ENCODE measurements at places on chromosomes 3 and 15.

GRCh38 chr15:101528108-101528916, 38.8 kb upstream of the PCSK6 start:
- no peak for DNase-seq

DNA sequence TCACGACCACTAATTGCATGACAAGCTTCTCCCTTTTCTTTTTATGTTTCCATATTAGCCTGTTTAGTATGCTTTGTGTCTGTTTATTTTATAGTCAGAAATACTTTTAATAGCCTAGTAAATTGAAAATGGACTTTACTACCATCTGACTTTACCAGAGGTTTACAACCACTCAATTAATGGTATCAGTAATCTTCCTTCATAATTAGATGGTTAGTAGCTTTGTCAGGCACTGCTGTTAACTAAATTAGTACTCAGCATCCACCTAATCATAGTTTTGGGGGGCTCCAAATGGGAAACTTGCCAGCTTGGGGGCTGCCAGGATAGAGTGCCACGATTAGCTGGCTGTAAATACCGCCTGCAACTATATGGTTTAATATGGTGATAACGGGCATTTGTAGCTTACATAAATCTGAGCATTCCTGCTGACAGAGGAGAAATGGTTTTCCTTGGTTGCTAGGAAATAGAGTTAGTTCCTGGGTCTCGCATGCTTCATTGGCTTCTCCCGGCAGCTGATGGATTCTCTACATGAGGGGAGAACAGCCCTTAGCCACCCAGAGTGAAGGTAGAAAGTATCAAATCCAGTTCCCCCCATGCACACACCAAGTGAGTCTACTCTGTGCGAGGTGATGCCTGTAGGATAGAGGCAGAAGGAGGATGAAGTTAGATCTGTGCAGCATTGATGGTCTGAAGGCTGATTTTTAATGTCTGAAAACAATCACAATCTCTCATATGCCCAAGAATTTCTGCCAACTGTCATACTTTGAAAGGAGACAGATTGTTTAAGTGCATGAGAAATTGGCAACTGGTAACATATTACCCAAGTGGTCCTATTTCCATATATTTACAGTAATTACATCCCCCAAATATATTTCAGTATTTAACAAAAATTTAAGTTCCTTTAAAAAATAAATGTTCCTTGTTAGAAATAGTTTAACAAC, 326.6 kb upstream of the PROK2 start:
- no peak for DNase-seq

- no peak for DNase-seq
Observed at GRCh38 chr3:28386049-28386448, 37.4 kb upstream of the AZI2 start.

GRCh38 chr3:58683466-58683865, 16.9 kb upstream of the FAM3D start:
- peak; percentile 61 for DNase-seq

DNA sequence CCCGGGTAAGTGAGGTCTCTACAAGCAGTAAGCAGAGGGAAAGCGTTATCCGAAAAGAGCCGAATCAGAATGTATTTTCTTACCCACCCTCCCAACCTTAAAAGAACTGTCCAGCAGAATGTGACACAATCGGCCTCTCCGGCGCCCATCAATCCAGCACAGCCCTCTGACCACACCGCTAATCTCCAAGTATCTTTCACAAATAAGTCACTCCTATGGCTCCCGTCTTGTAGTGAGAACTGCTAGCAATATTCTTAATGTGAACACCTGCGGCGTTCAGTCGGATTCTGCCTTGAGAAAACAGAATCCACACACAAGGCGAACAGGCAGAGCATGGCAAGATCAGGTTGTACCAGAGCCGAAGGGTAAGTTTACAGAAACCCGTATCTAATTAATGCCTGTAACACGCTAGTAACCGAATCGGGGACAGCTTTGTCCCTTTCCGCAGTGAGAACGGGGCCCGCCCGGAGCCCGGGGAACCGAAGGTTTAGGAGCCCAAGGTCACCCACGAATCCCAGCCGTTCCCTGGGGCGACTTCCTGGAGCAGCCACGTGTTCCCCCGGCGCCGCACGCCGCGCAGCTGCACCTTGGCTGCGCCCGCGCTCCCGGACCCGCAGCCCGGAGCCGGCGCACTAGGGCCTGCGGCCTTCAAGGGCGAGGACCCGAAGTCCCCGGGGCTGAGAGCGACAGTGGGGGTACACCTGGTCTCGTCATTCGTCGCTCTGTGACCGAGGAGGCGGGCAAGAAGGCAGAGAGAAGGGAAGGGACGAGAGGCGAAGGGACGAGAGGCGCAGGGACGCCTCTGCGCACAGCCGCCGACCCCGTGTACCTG, 672 bp downstream of the TFRC start:
- DNase-seq, result peak; percentile 38

DNA sequence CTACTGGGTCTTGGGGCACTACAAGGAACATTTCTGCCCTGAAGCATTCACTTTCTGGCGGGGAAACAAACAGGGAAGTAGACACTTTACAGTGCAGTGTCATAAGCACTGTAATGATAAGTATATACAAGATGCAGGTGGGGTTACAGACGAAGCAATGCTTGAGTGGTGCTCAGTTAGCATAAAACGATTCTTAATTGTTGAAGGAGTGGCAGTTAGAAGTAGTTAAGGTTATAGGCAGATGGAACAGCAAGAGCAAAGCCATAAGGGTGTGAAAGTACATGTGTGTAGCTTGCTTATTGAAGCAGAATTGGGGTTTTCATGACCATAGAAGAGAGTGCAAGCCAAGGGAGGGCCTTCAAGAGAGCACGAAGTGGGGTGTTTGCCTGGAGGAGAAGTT, 46.2 kb downstream of the SLC25A26 start:
- DNase-seq, result no peak

- no peak for DNase-seq
Observed at GRCh38 chr15:49185473-49185872, 15.4 kb downstream of the GALK2 start.

DNA sequence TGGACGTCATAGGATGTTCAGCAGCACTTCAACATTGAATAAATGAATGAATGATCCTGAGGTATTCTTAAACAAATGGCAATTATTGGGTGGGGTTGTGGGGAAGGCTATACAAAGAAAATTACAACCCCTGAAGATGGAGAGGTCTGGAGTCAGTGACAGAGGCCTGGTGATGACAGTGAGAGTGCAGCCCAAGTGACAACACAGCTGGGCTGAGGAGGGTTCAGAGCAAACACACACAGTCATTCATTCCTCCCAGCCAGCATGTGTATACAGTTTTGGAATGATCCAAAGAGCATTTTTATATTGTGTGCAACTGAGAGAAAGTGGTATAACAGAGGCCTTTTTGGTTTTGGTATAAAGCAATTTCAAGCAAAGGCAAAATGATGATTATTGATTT, 148.1 kb downstream of the ANO10 start:
- DNase-seq, result no peak

- DNase-seq, result no peak
Observed at GRCh38 chr3:45060165-45060892, 34.2 kb downstream of the CLEC3B start.

- no peak for DNase-seq
Observed at GRCh38 chr3:55964491-55964985, 477.4 kb upstream of the WNT5A start.

DNA sequence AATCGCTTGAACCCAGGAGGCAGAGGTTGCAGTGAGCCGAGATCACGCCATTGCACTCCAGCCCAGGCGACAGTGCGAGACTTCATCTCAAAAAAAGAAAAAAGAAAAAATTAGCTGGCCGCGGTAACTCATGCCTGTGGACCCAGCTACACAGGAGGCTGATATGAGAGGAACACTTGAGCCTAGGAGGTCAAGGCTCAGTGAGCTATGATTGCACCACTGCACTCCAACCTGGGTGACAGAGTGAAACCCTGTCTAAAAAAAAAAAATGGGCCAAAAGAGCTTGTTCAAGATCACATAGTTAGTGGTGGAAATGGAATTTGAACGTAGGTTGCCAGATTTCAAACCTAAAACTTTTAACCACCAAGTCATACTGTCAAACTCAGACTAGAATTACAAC, 46.2 kb upstream of the PPP4R2 start:
- DNase-seq, result no peak

- DNase-seq, result no peak
Observed at GRCh38 chr15:56988219-56988618, 69.8 kb downstream of the TCF12 start.

- DNase-seq, result no peak
Observed at GRCh38 chr15:99511866-99512661, 53.7 kb upstream of the MEF2A start.

GRCh38 chr3:105599350-105599749, 232.6 kb downstream of the ALCAM start:
- DNase-seq, result no peak

GRCh38 chr3:109480014-109480413, 142.7 kb upstream of the DPPA4 start:
- DNase-seq, result no peak

All from IMR-90 (cell line).